ENCODE measurements at places on chromosomes 6 and 20.

- DNase-seq = no peak
Measured at GRCh38 chr6:46651816-46652215, 802 bp downstream of the CYP39A1 start.

DNA sequence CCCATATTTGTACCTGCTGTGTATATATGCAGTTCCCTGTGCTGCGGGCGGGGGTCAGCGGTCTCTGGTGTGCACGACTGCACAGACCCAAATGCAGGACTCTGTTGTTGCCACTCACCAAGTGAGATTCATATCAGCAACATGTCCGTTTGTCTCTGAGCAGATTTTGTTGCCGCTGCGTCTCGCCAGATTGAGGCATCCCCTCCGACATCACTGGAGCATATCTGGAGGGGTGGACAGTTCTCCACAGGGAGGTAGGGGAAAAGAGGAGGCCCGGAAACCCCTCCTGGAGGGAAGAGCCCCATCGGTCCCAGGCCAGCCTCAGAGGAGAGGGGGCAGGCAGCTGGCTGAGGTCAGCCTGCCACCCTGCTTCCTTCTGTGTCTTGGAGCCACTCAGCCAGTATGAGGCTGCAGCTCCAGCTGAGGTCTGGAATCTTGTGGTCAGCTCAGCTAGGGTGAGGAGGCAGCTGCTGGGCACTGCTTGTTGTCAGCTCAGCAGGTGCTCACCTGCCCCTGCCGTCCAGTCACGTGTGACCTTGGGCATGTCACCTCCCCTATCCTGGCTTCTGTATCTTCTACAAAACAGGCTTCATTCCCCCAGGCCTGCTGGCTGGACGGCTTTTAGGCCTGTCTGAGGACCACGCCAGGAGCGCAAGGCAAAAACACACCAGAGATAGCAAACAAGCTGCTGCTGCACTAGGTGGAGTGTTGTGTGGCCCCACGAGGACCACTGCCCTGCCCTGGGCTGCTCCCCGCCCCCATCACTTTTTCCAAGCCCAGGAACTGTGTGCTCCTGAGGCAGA is 47.1 kb downstream of the HNF4A start:
- DNase-seq = no peak

DNA sequence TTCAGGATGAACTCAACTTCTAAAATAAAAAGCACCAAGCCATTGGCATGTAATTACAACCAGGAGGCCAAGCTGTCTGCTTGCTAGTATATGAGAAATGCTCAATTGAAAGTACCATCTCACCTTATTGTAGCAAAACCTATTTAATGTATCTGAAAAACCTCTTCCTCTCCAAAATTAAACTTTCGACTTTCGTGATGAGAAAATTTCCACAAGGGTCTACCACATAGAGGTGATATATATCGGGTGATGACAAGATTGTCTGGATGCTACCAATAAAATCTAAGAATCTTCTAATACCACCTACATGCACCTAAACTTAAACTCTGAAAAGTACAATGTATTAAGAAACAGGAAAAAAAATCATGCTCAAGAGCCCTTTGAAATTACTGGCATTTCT is 74.2 kb downstream of the ATXN1 start:
- DNase-seq = no peak

DNA sequence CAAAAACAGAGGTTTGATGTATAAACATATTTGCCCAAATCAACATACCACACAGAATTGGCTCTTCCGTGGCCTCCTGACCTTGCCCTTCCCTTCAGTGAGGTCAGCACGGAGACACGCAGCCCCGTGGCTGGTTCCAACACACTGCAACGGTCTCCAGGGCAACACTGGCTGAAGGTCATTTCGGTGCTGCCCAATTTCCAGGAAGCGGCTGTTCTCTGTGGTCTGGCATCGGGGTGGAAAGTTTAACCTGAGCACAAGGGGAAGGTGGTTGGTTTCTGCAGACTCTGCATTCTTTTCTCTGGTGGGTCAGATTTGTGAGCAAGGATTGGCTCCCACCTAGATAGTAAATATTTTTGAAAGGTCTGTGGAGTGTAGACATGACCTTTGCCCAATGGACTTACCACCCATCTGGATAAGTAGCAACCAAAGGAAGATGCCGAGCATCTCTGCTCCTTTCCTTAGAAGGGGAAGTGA is 177.6 kb upstream of the PHACTR1 start:
- no peak for DNase-seq

GRCh38 chr20:49866051-49866450 is 49.3 kb downstream of the SPATA2 start:
- no peak for DNase-seq

GRCh38 chr6:24858177-24858653 is 59.5 kb upstream of the ARMH2 start:
- DNase-seq = peak; percentile 84

DNA sequence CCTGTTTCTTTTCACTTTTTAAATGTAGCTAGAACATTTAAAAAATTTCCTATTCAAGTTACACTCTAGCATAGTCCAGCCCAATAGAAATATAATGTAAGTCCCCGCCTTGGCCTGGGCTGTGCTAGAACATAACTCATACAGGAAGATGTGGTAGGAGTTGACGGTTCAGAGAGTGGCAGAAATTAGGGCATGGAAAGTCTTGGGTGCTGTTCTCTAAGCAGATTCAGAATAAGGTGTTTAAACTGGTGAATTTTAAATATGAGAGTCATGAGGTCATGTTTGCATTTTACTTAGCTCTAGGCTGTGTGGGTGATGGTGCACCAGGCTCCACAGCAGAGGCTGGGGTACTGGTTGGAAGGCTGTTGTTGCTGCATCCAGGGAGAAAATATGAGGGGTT is 256.5 kb downstream of the FARS2 start:
- DNase-seq = no peak

DNA sequence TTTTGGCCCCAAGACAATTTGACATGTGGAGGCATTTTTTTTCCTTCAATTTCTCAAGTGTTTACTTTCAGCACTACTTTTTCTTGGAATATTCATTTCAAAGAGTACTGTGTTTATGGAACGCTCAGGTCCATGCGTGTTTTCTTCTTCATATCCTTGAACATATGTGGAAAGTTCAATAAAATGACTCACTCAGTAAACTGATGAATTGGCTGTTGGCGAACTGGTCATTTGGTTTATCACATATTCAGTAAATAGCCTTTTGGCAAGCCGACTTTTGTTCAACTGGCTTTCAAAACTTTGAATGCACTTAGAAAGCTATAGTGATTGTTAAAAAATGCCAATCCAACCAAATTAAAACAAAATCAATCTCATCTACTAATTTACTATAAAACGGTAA is 964.6 kb upstream of the SLC35B3 start:
- no peak for DNase-seq

DNA sequence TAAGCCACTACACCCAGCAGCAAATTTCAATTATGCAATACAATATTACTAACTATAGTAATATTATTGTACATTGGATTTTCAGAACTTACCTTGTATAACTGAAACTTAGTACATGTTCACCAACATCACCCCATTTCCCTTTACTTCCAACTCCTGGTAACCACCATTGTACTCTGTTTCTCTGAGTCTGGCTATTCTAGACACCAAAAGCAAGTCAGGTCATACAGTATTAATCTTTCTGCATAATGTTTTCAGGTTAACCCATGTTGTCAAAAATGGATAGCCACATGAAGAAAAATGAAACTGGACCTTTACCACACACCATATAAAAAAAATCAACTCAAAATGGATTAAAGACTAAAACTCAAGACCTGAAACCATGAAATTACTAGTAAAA is 558.2 kb downstream of the MMUT start:
- no peak for DNase-seq

GRCh38 chr6:5507131-5507681 is 245.9 kb downstream of the FARS2 start:
- DNase-seq = no peak

DNA sequence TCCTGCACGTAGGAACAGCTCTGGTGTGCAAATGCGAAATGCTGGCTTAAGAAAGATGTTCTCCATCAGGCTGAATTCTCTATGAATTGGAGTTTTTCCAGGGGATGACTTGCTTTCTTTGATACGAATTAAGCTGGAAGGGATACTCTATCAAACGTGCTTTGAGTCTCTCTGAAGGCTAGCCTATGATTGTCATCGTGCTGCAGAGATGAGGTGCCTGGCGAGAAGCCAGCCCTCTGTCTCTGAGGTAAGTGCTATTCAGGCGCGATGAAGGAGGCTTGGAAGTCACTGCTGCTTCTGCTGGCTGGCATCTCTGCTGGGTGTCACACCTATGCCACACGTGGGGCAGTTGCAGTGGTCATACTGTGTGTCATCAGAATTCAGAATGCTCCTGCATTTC is 223.7 kb downstream of the TAF4 start:
- no peak for DNase-seq

DNA sequence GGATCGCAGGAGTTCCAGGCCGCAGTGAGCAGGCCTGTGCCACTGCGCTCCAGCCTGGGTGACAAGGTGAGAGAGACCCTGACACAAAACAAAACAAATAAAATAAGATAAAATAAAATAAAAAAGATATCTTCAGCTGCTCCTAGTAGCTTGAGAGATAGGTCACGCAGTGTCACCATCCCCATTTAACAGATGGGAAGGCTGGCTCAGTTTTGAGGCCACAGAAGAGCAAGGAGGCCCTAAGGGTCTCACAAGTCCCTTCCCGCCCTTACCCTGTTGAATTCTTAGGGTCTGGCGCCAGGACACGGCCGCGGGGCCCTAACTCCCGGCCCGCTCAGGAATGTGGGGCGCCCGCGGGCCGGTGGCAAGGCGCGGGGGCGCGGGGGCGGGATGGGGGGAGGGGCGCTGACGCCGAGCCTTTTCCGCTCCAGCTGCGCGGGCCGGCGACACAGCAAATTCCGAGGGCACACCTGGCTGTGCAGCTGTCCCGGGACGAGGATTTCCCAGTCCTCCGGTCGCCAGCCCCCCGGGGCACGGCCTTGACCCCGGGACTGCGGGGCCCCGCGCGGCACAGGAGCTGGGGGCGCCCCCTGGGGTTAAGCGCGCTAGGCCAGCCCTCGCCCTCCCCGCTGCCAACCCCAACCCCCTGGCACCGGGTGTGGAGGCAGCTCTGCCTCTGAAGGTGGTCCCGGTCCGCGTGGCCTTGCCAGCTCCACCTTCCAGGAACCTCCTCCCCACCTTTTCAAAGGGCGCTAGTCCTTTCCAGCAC is 10.3 kb upstream of the R3HDML start:
- DNase-seq = no peak

DNA sequence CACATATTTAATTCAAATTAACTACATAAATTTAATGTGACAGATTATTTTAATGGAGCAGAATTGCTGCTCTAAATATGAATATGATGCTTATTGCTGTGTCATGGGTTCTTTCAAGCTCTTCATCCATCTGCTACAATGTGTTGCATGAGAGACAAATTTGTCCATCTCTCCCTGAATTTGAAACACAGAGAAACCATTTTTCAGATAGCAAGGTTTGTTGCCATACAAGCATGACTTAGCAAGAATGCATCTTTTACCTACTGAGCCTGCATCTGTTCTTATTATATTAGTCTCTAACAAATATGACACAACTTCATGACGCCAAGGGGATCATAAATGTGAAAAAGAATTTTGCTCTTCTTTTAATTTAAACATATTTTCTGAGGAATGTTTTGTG is 8.0 kb upstream of the UTRN start:
- no peak for DNase-seq

GRCh38 chr20:650954-651353 is 2.0 kb downstream of the SRXN1 start:
- DNase-seq = no peak

DNA sequence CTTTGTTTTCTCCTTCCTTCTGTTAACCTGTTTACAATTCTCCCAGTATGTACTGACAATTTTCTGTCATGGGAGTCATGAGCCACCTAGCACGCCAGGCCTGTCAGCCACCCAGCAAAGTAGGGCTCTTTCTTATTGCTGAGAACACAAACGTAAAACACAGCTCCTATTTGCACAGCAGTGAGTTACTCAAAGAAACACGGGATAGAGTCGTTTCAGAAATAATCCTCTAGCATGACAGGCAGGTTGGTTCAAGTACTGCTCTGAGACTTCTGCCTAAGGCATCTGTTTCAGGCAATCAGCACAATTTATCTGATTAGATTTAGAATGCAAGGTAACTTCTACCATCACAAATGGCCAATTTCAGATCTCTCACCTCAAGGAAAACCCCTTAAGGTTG is 88.8 kb downstream of the CD24 start:
- no peak for DNase-seq

GRCh38 chr6:28334286-28335039 is 1.5 kb downstream of the ZSCAN31 start:
- peak; percentile 20 for DNase-seq

DNA sequence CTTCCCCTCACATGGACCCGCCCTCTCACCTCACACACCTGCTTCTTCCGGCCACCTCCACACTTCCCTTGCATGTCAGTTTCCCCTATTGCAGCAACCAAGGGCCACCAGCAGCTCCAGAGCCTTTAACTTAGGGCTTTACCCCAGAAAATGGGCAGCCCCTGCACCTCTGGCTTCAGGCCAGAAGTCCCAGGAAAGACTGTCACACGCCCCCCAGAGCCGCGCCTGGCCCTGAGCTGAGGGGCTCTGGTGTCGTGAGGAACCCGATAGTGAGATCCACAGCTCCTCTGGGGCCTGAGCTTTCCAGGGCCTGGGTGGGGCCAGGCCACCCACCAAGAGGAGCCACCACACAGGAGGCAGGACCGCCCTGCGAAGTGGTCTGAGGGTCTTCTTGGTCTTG is 182.4 kb downstream of the DLL1 start:
- no peak for DNase-seq

- DNase-seq = no peak
Measured at GRCh38 chr6:74213995-74214394, 518.0 kb downstream of the CD109 start.

DNA sequence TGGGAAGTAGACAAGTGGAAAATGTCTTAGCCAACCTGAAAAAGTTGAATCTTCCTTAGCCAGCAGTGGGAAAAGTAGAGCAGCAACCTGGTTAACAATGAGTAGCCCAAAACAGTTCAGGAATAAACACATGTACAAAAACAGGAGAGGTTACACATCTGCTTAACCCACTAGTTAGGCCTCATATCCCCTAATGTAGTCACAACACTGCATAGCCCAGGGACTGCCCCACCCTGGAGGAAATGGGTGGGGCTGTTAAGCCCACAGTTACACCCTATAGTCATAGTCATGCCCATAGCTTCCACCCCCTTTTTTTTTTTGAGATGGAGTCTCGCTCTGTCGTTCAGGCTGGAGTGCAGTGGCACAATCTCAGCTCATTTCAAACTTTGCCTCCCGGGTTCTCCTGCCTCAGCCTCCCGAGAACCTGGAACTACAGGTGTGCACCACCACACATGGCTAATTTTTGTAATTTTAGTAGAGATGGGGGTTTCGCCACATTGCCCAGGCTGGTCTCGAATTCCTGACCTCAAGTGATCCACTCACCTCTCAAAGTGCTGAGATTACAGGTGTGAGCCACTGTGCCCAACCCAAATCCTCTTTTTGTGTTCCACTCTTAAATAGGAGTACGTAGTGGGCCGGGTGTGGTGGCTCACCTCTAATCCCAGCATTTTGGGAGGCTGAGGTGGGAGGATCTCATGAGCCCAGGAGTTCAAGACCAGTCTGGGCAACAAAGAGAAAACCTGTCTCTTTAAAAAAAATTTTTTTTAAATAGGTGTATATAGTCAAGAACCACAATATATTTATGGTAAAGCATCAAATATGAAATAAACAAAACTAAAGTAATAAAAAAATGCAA is 24.5 kb downstream of the ILRUN start:
- no peak for DNase-seq

GRCh38 chr6:36624461-36625157 is 30.4 kb downstream of the SRSF3 start:
- no peak for DNase-seq

All from skin of body (tissue), 3 donors.